CD4-positive, alpha-beta T cell treated with Interleukin-1 beta for 1 hour (primary cell): ENCODE measurements at places on chromosomes 2 and 18.

GRCh38 chr2:206565666-206566065, 76.6 kb upstream of the FAM237A start:
- no peak for DNase-seq

DNA sequence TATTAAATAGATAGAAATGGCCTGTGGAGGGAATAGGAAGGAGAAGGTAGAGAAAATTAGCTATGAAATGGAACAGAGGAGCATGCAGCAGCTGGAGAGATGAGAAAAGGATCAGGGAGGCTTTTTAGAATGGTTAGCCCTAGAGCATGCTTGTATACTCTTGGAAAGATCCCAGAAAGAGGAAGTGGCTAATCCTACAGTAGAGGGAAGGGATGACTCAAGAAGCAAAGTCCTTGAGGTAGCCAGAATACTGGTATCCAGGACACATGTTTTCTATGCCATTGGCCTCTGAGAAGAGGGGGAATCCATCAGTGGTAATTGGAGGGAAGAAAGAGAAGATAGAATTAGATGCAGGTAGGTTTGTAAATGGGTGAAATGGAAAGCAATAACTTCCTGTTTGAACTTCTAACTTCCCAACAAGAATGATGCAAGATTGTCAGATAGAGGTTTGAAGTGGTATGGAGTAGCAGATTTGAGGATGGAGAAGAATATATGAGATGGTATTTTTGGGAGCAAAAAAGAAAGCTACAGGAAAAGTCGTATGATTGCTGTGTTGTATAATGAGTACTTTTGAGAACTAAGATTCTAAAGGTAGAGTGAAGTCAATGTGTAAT, 17.1 kb upstream of the OSBPL6 start:
- no peak for DNase-seq

- DNase-seq = no peak
These were observed 29.6 kb upstream of the TTN start for GRCh38 chr2:178836807-178837206.

GRCh38 chr2:153287109-153287801, 191.3 kb downstream of the RPRM start:
- DNase-seq = peak; percentile 1

DNA sequence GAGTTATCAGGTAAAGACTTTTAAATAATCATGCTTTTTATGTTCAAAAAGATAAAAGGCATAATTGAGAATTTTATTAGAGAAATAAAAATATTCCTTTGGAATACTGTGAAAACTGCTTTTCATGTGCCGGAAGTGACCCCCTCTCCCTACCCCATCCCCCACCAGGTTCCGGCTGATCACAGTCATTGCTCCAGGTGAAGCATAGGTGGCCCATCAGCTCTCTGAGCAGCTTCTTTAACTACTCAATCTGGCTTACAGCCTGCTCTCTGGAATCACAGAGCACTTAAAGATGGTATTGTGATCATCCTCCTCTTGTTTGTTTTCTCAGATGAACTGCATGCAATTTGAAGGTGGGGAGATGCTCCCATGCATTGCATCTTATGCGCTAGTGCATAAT, 257.7 kb downstream of the EN1 start:
- no peak for DNase-seq

DNA sequence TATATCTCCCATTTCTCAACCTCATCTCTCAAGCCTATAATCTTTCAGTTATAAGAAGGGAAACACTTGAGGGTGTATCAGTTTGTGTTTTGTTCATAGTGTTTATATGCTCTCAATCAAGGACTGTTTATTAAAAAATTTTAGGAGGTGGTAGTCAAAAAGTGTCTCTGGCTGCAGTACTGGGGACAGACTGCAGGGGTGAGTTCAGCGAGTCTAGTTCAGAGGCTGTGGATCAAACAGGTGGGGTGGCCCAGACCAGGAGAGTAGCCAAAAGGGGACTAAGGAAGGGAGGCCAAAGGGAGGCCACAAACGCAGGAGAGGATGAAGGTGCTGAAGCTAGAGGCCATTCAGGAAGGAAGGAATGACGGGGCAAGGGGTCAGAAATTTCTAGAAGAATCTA, 136.3 kb downstream of the MSH2 start:
- DNase-seq = no peak

- peak; percentile 51 for DNase-seq
These were observed 29.5 kb downstream of the INPP4A start for GRCh38 chr2:98473995-98474780.

GRCh38 chr18:26185267-26185666, 41.0 kb upstream of the TAF4B start:
- peak; percentile 6 for DNase-seq
